ENCODE measurements at places on chromosomes 12 and 14.

GRCh38 chr12:69966409-69966808, 141.4 kb downstream of the MYRFL start:
- no peak for DNase-seq

GRCh38 chr12:106226884-106227640, 20.8 kb downstream of the CKAP4 start:
- no peak for DNase-seq

DNA sequence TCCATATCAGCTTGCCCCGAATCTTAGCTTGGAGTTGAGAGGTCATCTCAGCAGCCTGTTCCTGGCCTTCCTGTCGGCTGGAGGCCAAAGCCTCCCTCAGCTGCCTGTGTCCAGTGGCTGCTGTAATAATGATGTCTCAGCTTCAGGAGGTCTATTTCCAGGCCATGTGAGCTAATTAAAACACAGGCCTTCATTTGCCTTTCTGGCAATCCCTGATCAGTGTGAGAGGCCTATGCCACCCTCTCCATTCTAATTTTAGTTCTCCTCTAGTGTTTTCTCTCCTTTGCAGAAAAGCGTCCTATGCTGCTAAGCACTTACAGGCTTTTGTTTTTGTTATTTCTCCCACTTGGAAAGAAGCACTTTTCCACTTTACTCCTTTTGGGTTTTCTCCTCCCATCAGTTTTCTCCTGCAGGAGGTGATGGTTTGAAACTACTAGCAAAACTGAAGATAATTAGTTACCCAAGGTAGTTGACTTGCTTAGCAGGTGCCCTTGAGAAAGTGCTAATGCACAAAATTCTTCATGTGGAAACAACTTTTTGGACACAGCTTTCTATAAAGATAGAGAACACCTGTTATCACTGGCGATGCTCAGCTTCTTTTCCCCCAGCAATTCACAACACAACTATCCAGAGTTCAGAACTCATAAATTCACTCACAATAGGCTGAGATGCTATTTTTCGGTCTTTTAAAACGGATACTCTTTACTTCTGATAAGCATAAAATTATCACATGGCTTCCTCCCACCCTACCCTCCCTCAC, 255.3 kb upstream of the GARIN6 start:
- no peak for DNase-seq

DNA sequence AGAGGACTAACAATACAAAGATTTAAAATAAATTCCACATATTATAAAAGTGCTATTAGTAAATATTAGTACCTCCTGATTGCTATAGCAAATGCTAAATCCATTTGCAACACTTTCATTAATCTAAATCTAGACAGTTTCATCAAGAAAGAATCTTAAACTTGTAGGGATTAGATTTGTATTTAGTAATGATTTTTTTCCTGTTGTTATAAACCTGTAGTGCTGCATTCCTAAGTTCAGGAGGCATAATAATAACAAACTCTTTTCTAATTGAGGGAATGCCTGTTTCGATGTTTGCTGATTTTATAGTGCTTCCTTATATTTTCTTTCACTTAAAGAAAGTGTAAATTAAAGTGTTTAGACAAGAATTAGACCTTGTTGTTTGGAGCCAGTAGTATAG, 166.1 kb downstream of the FOXA1 start:
- DNase-seq = no peak

DNA sequence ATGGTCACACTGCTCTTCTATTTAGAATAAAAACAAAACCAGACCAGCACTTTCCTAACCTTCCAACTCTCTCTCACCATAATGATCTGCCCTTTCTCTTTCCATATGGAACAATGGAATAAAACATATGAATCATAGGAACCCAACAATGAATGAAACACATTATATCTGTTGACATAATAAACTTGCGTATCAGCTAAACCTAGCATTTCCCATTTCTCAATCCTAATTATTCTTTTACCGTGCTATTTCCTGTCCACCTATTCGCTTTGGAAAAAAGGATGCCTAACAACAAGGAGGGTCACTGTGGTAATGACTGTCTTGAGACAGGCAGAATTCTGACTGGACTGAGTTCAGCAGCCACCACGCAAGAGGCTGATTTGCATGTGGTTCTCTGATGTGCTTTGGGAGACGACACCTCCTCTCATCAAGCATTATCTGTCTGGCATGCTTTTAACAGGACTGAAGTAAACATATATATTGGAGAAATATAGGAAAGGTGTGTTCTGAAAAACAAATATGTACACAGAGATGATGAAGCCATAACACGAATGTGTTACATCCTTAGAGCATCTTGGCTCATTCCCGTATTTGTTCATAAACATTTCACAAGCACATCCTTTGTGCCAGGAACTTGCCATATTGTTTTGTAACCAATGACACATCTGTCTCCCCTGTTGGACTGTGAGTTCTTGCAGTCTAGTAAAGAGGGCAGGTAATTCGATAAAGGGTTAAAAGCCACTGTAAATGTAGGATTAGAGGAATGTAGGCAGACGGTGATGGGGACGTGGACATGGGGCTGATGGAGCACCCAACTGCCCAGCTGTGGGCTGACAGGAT, 87.7 kb downstream of the PTPRB start:
- no peak for DNase-seq

- DNase-seq = no peak
Observed at GRCh38 chr14:102817942-102818940, 41.0 kb downstream of the TRAF3 start.

- no peak for DNase-seq
Observed at GRCh38 chr12:122740351-122740750, 9.7 kb upstream of the HCAR1 start.

DNA sequence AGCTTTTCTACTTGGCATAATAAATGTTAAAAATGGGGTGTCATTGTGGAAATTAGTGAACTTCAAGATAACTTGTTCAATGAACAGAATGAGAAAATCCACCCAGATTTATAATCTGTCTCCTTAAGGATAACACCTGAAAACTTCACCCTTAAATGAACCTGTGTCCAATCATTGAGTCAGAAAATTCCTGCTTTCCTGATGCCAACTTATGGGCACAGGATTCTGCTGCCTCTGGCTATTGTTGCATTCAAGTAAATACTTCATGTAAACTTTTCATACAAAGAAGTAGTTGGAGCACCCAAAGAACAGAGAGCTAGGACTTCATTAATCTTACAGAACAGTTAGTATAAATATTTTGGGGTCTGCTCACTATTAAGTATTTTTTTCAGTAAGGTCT, 98.9 kb upstream of the PLEKHA5 start:
- DNase-seq = no peak

- DNase-seq = no peak
Observed at GRCh38 chr12:71764587-71765321, 10.1 kb downstream of the RAB21 start.

DNA sequence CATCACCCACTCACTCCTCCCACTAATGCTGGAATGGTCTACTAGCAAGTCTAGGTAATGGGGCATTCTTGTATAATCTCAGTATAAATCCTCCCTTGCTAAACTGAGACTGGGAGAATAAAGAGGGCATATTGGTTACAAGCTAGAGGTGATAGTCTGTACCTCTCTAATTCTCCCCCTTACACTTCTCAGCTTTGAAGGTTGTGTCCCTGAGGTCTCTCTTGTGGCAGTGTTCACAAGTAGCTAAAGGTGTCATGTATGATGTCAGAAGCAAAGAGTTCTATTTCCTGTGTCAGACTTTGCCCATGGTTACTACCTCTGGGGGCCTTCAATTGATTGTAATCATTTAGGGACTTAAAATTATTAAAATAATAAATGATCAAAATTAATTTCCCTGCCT, 26.6 kb upstream of the CCDC196 start:
- no peak for DNase-seq

GRCh38 chr14:93014058-93015023, 91.4 kb downstream of the CHGA start:
- no peak for DNase-seq

- no peak for DNase-seq
Observed at GRCh38 chr14:36817071-36817930, 155.6 kb downstream of the PAX9 start.

GRCh38 chr12:109772622-109773321, 59.1 kb downstream of the FAM222A start:
- DNase-seq = no peak

DNA sequence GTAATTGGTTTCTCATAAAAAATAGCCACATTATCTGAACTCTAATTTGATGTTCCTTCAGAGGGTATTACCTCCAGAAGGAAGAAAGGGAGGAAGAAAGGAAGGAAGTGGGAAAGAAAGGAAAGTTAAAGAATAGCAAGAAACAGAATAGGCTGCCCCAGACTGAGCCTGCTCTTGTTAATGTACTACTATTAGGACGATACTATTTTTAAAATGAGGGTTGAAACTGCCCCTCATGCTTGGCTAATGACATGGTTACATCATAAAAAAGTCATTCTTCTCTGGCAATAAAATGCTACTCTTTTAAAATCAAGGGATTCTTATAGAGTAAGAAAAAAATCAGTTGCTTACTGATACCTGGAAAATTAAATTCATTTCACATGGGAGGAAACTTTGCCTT, 253.0 kb downstream of the KTN1 start:
- DNase-seq = no peak

- DNase-seq = no peak
Observed at GRCh38 chr12:12883369-12884001, 7.9 kb upstream of the GPRC5A start.

- no peak for DNase-seq
Observed at GRCh38 chr14:72630374-72630773, 263.5 kb downstream of the DPF3 start.

GRCh38 chr12:128290938-128291337, 24.0 kb downstream of the TMEM132C start:
- DNase-seq = no peak

DNA sequence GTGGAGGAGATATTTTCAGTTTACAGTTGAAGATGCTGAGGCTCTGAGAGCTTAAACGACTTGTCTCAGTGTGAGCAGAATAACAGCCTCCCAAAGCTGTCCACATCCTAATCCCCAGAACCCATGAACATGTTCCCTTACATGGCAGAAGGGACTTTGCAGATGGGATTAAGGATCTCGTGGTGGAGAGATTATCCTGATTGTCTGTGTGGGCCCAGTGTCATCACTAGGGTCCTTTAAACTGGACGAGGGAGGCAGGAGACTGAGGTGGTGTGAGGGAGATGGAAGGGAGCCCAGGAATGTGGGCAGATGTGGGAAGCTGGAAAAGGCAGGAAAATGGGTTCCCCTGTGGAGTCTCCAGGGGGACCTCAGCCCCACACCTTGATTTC, 9.6 kb upstream of the KRT80 start:
- no peak for DNase-seq

DNA sequence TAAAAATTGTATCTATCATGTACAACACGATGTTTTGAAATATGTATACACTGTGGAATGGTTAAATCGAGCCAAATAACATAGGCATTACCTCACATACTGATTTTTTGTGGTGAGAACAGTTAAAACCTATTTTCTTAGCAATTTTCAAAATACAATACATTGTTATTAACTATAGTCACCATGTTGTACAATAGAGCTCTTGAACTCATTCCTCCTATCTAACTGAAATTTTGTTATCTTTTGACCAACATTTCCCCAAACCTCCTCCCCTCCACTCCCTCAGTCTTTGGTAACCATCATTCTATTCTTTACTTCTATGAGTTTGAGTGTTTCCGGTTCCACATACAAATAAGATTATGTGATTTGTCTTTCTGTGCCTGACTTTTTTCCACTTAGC, 6.8 kb upstream of the SLC38A2 start:
- no peak for DNase-seq

- no peak for DNase-seq
Observed at GRCh38 chr12:79961411-79961810, 26.5 kb upstream of the PPP1R12A start.

DNA sequence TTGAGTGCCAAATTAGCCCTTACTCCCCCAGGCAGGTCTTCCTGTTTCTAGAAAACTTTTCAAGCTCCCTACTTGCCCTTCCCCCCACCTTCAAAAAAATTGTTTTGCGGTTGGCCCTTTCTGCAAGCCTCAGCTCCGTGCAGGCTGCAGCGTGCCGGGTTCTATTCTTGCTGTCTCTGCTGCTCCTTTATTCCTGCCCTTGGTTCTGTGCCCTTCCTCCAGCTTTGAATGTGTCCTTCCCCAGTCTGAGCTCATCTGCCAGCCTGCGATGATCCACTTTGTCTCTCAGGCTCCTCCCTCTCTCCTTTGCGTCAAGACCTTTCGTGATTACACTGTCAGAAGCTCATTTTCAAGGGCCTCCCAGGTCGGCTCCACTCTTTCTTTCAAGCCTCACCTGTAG, 98.6 kb downstream of the IRF2BPL start:
- no peak for DNase-seq

DNA sequence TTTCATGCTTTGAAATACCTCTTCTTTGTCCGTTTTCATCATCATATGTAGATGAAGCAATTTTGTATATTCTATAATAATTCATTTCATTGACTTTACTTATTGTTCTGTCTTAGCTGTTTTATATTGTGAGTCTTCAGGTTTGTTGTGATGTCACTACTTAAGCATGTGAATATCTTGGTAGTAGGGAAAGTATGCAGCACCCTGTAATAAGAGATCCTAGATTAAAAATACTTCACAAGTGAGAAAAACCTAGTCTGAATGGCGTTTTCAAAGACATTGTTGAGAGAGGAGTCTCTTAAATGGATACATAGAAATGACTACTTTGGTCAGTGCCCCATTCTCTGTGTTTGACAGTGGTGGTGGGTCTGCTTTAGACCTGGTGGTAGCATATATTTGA, 61.4 kb downstream of the SLC16A7 start:
- DNase-seq = no peak

- DNase-seq = no peak
Observed at GRCh38 chr12:68240079-68240478, 13.3 kb downstream of the IL22 start.

GRCh38 chr12:48285751-48286650, 64.7 kb downstream of the ZNF641 start:
- no peak for DNase-seq

- DNase-seq = no peak
Observed at GRCh38 chr12:6224550-6224949, 24.4 kb downstream of the CD9 start.

Data from NCI-H1092 (cell line).